ENCODE measurements at places on chromosomes 5 and 9. TPM values are rescaled to one million over a fixed set of nuclear protein-coding genes. Genes with fewer than 3 reads are reported as not detected.

DNA sequence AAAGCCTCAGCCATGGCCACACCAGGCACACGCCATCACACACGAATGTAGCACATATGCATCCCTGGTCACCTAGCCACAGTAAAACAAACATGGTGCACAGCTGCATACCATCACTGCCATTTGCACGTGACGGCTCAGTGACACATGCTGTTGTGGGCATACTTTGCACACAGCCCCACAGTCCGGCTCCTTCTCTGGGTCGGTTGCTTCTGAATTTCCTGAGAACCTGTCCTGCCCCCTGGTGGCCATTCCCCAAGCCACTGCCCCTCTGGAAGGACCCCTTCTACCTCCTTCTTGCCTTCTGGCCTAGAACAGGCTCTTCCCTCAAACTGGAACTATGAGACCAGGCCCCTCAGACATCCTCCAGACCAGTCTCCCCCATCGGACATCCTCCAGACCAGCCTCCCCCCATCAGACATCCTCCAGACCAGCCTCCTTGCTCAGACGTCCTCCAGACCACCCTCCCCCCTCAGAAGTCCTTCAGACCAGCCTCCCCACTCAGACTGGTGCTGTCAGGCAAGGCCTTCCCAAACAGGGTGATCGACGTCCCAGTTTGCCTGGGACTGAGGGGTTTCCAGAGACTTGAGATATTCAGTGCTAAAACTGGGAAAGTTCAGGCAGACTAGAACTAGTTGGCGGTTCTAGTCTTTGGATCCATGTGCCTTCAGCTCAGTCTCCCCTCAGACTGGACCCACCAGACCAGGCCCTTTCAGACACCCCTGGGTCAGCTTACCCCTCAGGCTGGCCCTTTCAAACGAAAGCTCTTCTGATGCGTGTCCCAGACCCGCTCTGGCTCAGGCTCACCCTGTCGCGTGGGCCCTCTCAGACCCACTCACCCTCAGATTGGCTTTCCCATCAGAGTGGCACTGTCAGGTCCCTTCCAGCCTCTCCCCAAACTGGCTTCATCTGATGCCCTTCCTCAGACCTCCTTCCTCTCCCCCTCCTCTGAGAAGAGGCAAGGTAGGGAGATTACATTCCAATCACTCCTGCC is 24.3 kb upstream of the ENHO start:
- no peak overlapping the region for H3K4me3 ChIP-seq
- H3K27me3 ChIP-seq, result no peaks in the 10 kb centered on the region
- H3K27ac ChIP-seq, result no peak overlapping the region
- DNase-seq, result peak; percentile 67
- no peaks in the 10 kb centered on the region for H3K4me1 ChIP-seq

- H3K4me1 ChIP-seq, result no peaks in the 10 kb centered on the region
- no peak overlapping the region for H3K27ac ChIP-seq
- no peaks in the 10 kb centered on the region for H3K27me3 ChIP-seq
- H3K4me3 ChIP-seq, result no peak overlapping the region
- DNase-seq, result no peak
These were observed 336.6 kb downstream of the CWC27 start for GRCh38 chr5:65105301-65105700.

DNA sequence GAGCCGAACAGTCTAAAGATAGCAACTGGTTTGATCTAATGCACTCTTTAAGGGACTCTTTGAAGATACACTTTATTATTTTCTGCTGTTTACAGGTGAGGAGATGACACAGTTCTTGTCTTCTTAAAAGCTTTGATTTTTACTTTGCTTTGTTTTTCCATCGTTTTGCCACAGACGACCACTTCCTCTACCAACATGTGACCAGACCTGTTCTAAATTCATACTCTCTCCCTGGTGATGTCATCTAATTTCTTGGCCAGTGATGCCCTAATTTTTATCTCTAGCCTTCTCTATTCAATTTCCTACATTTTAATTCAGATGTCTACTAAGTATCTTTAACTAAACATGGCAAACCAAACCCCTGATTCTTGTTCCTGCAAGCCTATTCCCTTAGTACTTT is 583.4 kb upstream of the ITGA1 start:
- H3K27me3 ChIP-seq, result no peaks in the 10 kb centered on the region
- H3K27ac ChIP-seq, result no peak overlapping the region
- DNase-seq, result no peak
- H3K36me3 ChIP-seq, result no peaks in the 10 kb centered on the region
- no peak overlapping the region for H3K4me3 ChIP-seq
- no peaks in the 10 kb centered on the region for H3K4me1 ChIP-seq

- H3K27me3 ChIP-seq, result no peaks in the 10 kb centered on the region
- no peaks in the 10 kb centered on the region for H3K36me3 ChIP-seq
- H3K4me3 ChIP-seq, result no peak overlapping the region
These were observed 849.3 kb downstream of the TLE1 start for GRCh38 chr9:80839821-80840675.

DNA sequence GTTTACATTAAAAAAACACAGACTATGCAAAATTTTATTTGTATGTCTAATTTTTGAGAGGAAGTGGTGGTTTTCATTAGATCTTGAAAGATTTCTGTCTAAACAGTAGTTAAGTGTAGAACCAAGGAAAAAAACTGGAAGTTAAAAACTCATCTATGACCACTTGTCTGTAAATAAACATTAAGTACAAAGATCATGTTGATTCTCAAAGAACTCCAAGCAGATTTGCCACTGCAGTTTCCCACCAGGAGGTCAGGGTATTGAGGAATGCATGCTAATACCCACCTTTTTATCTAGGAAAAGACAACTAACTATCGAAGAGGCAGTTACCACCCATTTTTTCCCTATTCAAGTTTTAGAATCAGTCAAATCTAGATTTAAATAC is 1.9 kb downstream of the STOM start:
- no peaks in the 10 kb centered on the region for H3K36me3 ChIP-seq
- DNase-seq, result no peak
- H3K4me1 ChIP-seq, result peaks cover 48% of the 10 kb centered on the region
- peak overlapping the region; percentile 88 for H3K4me3 ChIP-seq
- no peaks in the 10 kb centered on the region for H3K27me3 ChIP-seq

GRCh38 chr9:101513351-101513750 is 20.3 kb upstream of the RNF20 start:
- no peak overlapping the region for H3K27ac ChIP-seq
- H3K4me1 ChIP-seq, result no peaks in the 10 kb centered on the region
- no peaks in the 10 kb centered on the region for H3K27me3 ChIP-seq
- DNase-seq, result no peak
- H3K36me3 ChIP-seq, result no peaks in the 10 kb centered on the region
- H3K4me3 ChIP-seq, result no peak overlapping the region

SLC34A3 gene
- not detected for total RNA-seq

ANKDD1B gene
- total RNA-seq, result 3.0 TPM

ADRA1B gene
- total RNA-seq, result 1.5 TPM

GRCh38 chr9:113913426-113914195 is 37.5 kb downstream of the ZNF618 start:
- H3K4me1 ChIP-seq, result peaks cover 5% of the 10 kb centered on the region
- no peak overlapping the region for H3K4me3 ChIP-seq
- H3K27me3 ChIP-seq, result no peaks in the 10 kb centered on the region
- no peaks in the 10 kb centered on the region for H3K36me3 ChIP-seq
- DNase-seq, result peak; percentile 16

- H3K27ac ChIP-seq, result no peak overlapping the region
- no peak overlapping the region for H3K4me3 ChIP-seq
- no peak for DNase-seq
These were observed 316.5 kb downstream of the KCTD16 start for GRCh38 chr5:144487207-144487606.

PCDHGA8 gene
- total RNA-seq, result 0.76 TPM

MAMDC2 gene
- 19.4 TPM for total RNA-seq

- H3K27me3 ChIP-seq, result no peaks in the 10 kb centered on the region
- H3K36me3 ChIP-seq, result no peaks in the 10 kb centered on the region
- DNase-seq, result no peak
- H3K4me1 ChIP-seq, result no peaks in the 10 kb centered on the region
- H3K4me3 ChIP-seq, result no peak overlapping the region
These were observed 58.1 kb upstream of the SV2C start for GRCh38 chr5:76025069-76025468.

TLE4 gene
- 36.1 TPM for total RNA-seq

SREK1 gene
- total RNA-seq, result 62.8 TPM

GRCh38 chr9:116939614-116940013 is 252.5 kb downstream of the TRIM32 start:
- no peaks in the 10 kb centered on the region for H3K36me3 ChIP-seq
- DNase-seq, result no peak
- no peak overlapping the region for H3K4me3 ChIP-seq
- H3K27ac ChIP-seq, result no peak overlapping the region
- H3K4me1 ChIP-seq, result no peaks in the 10 kb centered on the region

DNA sequence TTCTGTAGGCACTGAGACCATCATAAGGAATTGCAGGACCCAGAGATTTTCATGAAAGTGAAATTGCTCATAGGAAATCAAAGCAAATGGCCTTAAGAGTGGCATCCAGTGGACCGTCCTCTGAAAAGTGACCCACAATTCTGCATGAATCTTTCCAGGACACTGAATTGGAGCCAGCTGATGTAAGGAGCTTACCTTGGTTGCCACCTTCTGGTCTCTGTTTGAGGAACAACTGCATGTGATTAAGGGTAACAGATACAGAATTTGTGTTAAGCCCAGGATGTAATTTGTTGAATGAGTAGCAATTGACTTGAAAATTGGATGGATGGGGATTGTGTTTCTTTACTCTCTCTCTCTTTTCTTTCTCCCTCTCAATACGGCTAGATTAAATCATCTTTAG is 49.9 kb upstream of the GAS1 start:
- no peaks in the 10 kb centered on the region for H3K4me1 ChIP-seq
- H3K36me3 ChIP-seq, result no peaks in the 10 kb centered on the region
- H3K27ac ChIP-seq, result no peak overlapping the region
- no peak overlapping the region for H3K4me3 ChIP-seq
